NCI-H1105 treated with DMSO at 0.1 percent for 48 hours (cell line): ENCODE measurements at places on chromosomes 16 and 17.

- DNase-seq = no peak
Measured at GRCh38 chr16:81657224-81657623, 121.9 kb upstream of the PLCG2 start.

GRCh38 chr16:48003206-48003907 lies 152.4 kb downstream of the ABCC12 start:
- DNase-seq = no peak

GRCh38 chr16:83732536-83732935 lies 75.2 kb upstream of the HSBP1 start:
- DNase-seq = no peak

GRCh38 chr17:32443827-32444300 lies 446 bp upstream of the PSMD11 start:
- no peak for DNase-seq

GRCh38 chr17:74185571-74186185 lies 17.8 kb upstream of the RPL38 start:
- peak; percentile 30 for DNase-seq

- no peak for DNase-seq
Measured at GRCh38 chr17:27893841-27894503, 807 bp upstream of the LYRM9 start.

DNA sequence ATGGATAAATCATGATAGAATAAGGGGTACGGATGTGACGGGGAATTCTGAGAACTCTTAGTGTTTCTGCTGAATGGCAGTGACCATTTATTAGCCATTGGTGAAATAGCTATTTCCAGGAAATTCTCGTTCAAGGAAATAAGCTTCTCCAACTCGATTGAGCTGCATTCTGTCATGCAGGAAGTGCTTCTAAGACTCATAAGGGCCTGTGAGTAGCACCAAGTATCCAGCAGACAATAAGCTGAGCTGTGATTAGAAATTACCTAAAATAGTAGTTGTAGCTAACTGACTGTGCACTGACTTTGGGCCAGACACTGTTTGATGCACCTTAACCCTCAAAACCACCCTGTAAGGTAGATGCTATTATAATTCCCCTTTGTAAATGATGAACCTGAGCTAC lies 107.8 kb upstream of the IRX5 start:
- no peak for DNase-seq

DNA sequence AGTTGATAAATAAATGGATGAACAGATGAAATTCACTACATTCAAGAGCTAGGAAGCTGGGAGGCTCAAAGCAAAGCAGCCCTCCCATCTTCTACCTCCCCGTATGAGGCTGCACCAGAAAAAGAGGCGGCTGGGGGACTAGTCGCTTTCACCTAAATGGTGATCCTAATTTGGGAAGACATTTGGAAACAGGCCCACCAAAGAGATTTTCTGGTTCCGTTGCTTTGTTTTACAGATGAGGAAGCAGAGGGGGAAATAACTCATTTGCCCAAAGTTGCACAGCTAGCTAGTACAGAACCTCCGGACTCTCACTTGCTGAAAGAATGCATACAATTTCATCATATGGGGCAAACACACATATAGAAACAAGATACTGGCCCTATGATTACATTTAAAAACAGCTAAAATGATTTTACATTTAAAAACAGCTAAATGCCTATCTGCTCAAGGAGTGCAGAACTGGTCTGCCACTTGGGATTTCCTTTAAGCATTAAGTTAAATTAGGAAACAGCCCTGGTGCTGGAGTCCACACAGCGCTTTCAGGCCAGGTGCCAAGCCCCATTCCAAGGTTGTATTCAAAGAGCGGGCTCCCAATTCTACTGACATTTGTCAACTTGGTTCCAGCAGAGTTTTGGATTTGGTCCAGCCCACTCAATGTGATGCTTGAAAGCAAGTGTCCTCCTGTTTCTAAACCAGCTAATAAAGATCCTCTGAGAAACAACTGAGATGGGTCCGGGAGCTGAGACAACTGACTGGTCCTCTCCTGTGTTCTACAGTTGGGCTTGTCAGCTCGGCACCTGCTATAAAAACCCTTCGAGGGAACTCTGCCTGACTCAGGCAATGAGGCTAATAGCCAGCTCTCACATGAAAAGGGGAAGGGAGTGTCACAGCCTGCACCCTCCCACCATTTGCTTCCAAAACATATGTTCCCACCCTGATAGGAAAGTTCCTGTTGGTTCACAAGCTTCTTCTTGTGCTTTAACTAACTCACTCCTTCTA lies 11.7 kb downstream of the ERN1 start:
- DNase-seq = peak; percentile 64

- no peak for DNase-seq
Measured at GRCh38 chr17:79829457-79829856, 9.8 kb downstream of the CBX4 start.

DNA sequence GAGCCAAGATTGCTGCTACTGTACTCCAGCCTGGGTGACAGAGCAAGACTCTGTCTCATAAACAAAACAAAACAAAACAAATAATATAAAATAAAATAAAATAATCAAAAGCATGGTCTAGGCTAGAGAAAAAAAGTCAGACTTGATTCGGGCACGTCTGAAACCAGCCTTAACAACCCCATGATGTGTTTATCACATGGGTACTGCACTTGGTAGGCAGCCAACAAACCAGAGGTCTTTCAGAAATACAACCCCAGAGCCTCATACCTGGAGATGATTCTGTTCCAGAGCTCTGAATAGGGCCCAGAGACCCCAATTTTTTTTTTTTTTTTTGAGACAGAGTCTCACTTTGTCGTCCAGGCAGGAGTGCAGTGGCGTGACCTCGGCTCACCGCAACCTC lies 9.6 kb upstream of the HAPSTR1 start:
- DNase-seq = no peak

DNA sequence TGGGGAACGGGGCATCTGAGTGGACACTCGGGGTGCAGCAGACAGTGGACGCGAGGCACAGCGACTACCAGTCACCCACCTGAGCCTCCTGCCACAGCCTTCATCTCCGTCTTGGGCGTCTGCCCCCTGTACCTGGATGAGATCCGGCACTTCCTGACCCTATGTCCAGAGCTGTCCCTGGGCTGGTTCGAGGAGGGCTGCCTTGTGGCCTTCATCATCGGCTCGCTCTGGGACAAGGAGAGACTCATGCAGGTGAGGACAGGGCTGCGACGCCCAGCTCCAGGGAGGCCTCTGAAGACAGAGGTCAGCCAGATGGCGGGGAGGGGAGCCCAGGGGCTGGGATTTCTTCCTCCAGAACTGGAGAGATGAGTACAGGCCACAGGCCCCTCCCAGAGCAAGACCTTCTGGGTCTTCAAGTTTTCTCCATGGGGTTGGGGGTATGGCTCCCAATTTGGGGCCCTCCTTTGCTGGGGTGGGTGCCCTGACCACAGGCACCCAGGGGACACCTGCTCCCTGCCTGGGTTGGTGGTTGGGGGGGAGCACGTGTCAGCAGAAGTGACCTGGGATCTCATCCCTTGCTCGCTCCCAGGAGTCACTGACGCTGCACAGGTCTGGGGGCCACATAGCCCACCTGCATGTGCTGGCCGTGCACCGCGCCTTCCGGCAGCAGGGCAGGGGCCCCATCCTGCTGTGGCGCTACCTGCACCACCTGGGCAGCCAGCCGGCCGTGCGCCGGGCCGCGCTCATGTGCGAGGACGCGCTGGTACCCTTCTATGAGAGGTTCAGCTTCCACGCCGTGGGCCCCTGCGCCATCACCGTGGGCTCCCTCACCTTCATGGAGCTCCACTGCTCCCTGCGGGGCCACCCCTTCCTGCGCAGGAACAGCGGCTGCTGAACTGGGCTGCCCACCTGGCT lies 1.9 kb downstream of the AANAT start:
- no peak for DNase-seq

DNA sequence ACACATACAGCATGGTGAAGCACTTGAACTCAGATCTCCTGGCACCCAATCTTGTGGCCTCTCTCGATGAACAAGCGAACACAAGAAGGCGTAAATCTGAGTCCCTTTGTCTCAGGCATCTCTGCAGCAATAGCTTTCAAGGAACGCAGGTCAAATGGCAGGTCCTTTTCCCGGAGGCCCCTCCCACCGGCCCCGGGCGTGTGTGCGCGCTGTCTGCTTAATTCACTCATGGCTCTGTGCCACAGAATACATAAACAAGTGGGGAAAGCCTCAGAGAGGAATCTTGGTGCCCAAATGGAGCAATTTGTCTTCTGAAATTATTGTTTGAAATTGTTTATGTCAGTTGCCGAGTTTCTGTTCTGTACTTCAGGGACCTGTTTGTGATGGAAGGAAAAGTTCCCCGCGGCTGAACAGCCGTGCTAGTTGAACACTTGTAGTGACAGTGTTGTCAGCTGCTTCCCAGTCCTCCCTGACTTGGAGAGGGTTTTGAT lies 14.8 kb downstream of the MYOCD start:
- peak; percentile 52 for DNase-seq

DNA sequence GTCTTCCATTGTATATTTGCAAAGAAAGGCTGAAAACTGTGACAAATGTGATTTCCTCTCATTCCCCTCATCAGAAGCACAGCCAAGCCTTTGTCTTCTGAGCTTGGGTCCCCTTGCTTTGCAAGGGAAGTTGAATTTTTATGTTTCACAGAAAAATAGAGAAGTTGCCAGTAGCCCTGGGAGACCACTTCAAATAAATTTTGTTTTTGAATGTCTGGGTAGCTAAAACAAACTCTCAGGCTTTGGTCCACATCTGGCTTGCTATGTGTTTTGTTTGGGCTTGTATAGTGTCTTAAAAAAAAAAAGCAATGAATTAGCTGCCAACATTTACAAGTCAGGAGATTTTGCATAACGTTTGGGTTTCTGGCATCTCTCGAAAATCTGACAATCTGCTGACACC lies 24.1 kb downstream of the PIK3R6 start:
- no peak for DNase-seq

DNA sequence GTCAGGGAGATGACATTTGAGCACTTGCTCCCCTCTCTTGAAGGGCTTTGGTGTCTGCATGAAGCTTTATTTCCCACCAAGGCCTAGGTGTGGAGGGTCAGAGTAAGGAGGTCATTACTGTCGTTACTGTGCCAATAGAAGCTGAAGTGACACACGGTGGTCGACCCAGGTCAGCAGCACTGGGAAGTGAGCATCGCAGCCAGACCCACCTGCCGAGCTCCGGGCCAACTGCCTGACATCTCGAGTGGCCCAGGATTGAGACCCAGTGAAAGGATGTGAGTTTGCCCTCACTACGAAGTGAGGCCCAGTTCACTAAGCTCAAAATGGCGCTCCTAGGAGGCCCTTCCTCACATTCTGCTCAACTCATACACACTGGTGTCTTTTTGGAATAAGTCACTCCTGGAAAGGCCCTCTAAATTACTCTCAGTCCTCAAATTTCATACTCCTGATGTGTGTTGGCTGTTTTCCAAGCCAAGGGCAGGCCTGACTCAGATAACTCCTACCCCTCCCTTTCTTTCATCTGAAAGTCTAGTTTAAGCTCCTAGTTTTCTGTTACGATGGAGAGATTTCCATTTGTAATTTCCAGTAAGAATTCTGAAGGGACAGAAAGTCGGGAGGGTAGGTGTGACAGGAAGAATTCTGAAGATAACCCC lies 200.4 kb downstream of the LGALS9B start:
- DNase-seq = peak; percentile 87

- DNase-seq = no peak
Measured at GRCh38 chr17:62110923-62111484, 45.9 kb upstream of the MED13 start.

- no peak for DNase-seq
Measured at GRCh38 chr16:88784074-88784855, 755 bp downstream of the PIEZO1 start.

- peak; percentile 64 for DNase-seq
Measured at GRCh38 chr16:50354629-50355456, 13.9 kb downstream of the BRD7 start.

DNA sequence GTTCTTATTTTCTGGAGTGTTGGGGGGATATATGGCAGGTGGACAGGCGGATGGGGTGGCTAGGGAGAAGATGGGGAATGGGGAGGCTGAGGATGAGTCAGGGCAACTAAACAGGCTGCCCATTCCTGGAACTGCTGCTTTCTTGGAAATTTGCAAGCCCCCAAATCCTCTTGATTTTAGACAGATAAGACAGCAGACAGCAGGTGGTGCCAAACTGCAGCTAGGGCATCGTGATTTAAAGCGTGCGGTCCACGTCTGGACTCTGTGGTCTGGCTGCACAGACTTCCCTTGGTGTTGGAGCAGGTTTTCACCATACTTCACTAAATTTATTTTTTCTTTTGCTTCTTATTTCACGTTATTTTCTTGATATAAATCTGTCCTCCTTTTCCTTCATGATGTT lies 10.9 kb upstream of the KRT24 start:
- no peak for DNase-seq

GRCh38 chr16:85614338-85615013 lies 1.4 kb downstream of the GSE1 start:
- no peak for DNase-seq

- DNase-seq = no peak
Measured at GRCh38 chr17:63126607-63127006, 160.6 kb downstream of the TANC2 start.

- DNase-seq = peak; percentile 84
Measured at GRCh38 chr17:17693253-17694168, 12.3 kb downstream of the RAI1 start.

GRCh38 chr16:101586-101985 lies 23.6 kb downstream of the MPG start:
- no peak for DNase-seq

DNA sequence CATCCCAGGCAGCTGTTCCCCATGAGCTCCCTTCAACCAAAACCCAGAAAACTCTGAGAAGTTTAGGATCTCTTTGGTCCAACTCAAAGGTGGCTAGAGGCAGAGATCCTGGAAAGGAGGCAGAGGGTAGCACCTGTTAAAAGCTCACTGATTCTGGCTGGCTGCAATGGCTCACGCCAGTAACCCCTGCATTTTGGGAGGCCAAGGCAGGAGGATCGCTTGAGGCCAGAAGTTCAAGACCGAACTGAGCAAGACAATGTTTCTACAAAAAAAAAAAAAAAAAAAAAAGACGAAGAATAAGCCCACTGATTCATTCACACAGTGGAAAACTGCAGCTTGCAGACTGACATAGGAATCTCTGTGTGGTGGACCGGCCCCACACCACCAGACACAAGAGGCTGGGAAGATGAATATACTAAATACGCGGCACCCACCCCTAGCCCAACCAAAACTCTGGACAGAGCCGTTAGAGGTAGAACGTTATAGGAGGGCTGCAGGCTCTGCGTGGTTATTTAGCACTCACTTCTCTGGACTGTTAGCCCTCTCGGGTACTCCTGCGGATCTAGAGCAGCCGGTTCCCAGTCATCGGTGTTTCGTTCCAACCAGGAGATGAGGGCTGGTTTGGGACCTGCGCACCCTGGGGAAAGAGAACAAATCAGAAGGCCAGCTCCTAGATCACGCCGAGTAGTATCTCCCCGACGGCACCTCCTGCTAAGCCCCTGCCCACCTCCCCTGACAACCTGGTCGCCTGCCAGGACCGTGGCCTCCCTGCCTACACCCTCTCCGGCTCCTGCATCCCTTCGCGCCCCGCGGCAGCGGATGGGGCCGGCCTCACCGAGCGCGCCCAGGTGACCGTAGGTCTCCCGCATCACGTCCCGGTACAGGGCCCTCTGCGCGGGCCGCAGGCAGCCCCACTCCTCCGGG lies 925 bp downstream of the ZNF689 start:
- peak; percentile 44 for DNase-seq
